ENCODE measurements at places on chromosomes 1 and 21. TPM values are rescaled to one million over a fixed set of nuclear protein-coding genes. Genes with fewer than 3 reads are reported as not detected.

GRCh38 chr1:10917513-10918454 lies 94.7 kb upstream of the TARDBP start:
- no peak for DNase-seq

GRCh38 chr21:45575304-45575992 lies 33.2 kb upstream of the SLC19A1 start:
- peak; percentile 41 for DNase-seq

- no peak for DNase-seq
Observed at GRCh38 chr1:44829506-44830384, 13.3 kb downstream of the PTCH2 start.

GRCh38 chr1:24991697-24992096 lies 61.6 kb upstream of the RUNX3 start:
- no peak for DNase-seq

GRCh38 chr1:195956845-195957244 lies 651.4 kb downstream of the KCNT2 start:
- DNase-seq, result no peak

Gene CNIH4
- total RNA-seq, result 51.3 TPM

Measured in sciatic nerve (tissue), 2 donors.